Fibroblast of skin of abdomen (primary cell): ENCODE measurements at places on chromosomes 6 and 20.

DNA sequence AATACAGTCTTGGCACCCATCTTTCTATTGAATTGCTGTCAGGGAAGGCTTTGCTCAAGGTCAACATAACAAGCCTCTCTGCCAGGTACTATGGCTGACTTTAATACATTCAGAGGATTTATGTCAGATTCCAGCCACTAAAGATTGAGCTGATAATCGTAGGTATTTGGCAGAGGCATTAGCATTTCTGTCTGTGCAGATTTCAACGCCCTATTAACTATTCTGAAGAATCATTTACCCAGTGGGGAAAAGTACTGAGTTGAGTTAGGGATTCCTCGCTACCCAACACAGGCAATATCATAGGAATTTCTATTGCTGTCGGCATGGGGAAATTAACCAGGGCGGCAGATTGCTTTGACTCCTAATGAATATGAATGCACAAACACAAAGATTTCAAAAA is 233.7 kb upstream of the SPTLC3 start:
- no peak for DNase-seq

DNA sequence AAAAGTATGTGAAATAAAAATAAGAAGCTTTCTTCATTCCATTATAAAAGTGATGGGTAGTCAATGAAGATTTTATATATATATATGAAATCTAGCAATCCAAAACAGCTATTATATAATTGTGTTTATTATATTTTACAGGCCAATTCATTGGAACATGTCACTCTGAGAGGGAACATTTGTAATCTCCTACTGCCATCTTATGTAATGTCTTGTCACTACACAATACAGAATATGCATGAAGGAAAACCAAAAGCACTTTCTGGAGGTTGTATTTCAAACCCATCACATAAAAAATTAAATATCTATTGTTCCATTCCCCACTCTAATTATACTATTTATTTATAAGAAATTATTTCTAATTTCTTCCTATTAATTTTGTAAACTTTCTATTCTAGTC is 31.5 kb upstream of the IRAK1BP1 start:
- DNase-seq, result peak; percentile 10

DNA sequence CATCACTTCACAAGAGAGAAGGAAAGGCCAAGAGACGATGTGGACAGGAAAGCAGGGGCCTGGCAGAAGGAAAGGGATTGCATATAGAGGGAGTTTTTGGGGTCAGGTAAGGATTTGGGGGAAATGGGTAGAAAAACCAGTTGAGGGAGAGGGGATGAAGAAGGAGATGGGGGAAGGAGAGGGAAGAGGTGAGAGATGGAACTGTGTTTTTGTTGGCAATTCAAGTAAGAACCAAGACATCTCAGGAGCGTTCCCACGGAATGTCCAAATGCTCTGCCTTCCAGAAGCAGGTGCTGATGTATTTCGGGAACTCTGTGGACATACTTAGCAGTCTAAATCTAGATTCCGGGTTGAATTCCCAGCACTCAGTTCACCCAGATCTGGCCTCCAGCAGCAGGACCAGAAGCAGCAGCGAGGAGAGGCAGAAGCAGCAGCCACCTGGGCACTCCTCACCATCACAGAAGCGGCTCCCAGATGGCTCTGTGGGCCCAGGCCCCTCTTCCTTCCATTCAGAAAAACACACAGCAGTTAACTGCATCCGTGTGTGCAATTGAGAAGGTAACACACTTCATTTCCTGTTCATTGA is 88.8 kb downstream of the DZANK1 start:
- no peak for DNase-seq

DNA sequence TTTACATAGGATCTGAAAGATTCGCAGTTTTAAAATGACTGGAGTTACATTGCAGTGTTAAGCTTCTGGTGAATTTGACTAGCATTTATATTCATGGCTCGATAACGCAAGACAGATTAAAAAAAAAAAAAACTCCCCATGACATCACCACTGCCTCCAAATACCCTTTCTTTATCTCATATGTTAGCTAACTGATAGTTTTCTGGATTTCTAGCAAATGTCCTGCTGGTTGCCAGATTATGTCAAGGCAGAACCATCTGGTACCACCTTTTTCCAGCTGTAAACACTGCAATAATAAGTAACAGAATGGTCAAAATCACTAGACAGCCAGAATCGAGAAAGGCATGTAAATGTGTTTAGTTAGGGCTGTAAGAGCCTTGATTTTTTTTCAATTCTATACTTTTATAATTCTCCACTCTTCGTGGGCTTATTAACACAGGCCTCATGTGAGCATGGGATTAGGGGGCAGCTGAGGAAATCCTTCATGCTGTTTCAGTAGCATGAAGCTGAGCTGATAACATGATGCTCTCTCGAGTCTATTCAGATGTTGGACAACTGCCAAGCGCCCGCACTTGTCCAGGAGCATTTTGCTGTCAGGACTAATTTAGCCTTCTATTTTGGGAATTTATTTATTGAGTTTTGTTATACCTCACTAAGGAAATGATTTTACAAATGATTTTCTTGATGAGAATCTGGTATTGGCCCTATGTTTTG is 166.0 kb upstream of the SCGN start:
- DNase-seq, result peak; percentile 17

GRCh38 chr6:119066517-119066916 is 11.9 kb downstream of the FAM184A start:
- DNase-seq, result no peak

- DNase-seq, result peak; percentile 66
These were observed 435 bp downstream of the DLK2 start for GRCh38 chr6:43454696-43455530.

- DNase-seq, result no peak
These were observed 249.8 kb upstream of the ID4 start for GRCh38 chr6:19587238-19587942.

DNA sequence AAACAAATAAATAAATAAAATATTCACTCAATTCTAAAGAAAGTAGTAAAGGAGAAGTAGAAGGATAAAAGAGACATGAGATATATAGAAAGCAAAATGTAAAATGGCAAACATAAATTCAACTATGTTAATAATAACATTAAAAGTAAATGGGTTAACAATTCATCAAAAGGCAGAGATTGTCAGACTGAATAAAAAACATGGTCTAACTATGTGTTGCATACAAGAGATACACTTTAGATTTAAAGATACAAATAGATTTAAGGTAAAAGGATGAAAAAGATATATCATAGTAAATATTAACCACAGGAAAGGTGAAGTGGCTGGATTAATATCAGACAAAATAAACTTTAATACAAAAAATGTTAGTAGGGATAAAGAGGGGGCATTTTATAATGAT is 35.8 kb upstream of the PDE10A start:
- DNase-seq, result no peak

GRCh38 chr20:31758521-31758920 is 19.4 kb downstream of the TPX2 start:
- no peak for DNase-seq

DNA sequence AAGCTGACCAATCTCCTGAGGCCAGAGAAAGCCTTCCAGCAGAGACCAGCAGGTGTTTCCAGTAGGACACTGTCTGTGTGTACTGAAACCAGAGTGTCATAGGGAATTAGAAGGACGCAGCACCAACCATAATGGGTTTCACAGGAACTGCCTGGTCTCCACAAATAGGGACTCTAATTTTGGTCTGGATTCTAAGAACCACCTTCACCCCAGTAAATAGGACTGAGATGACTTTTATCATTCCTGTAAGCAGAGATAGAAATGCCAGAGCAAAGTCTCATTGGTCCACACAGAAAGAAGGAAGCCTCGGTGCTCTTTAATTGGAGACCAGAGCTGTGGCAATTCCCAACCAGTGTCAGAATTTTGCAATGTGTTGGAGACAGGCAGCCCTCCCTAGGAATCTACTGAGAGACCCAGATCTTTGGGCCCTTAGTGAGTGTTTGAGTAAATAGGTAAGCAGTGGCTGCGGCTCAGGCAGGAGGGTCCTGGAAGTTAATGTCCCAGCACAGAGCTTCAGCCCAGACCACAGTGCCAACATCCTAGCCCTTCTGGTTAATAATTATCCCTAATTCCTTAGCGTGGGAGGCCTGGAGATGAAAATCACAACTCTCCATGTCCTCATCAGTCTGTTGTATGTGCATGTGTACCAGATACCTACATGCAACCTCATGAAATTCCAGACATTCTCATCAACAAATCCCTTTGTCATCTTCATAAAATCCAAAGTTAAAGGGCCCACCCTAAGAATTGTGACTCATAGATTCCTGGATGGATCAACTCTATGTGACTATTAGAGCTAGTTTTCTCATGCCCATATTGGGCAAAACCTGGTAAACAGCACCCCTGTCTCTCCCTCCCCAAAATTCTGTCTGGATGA is 81.2 kb downstream of the UNC5CL start:
- DNase-seq, result peak; percentile 97

GRCh38 chr6:107731422-107732319 is 92.4 kb downstream of the SCML4 start:
- DNase-seq, result no peak

DNA sequence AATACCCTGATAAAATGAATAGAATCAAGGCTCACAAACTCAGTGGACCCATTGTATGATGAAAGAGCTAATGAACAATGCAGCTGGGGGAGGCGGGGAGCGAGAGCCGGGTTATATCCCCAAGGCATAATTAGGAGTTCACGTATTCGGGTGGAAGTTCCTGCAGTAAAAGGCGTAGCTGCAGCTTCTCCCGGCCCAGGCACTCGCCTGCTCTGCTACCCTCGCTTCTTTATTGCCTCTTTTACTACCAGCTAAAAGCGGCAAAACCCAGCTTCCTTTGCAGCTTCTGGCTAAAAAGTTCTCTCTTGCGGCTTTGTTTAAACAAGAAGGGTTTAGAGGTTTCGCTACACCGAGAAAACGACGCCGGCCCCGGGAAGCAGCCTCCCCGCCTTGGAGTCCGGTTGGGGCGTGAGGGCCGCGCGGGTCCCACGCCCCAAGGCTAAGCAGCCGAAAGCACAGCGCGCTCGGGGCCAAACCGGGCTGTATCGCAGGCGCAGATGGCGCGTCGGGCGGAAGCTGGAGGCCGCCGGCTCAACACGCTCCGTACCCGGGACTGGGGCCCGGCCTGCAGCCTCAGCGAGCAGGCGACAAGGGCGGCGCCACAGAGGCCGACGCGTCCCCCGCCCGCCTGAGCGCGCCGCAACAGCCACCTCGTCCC is 1.6 kb downstream of the ZBTB2 start:
- DNase-seq, result peak; percentile 83

DNA sequence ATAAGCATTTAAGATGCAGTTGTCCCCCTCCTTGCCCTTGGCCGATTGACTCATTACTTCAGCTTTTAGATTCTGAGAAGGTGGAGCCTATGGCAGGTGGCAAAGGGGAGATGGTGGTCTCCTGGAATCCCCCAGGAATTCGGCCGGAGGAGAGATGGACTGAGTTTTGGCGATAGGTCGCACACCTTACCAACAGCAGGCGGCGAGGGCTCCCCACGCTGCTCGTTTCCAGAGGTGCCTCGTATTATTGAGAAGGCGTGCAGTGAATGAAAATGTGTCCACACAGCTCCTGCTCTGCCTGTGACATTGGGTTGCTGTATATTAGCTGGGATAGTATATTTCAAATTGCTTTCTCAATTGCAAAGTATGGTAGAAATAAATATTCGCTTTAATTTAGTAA is 224.5 kb downstream of the ARID1B start:
- no peak for DNase-seq

- peak; percentile 58 for DNase-seq
These were observed 14.3 kb downstream of the B4GALT5 start for GRCh38 chr20:49699200-49699992.

GRCh38 chr20:34904202-34904621 is 27.8 kb downstream of the ACSS2 start:
- no peak for DNase-seq

GRCh38 chr6:14123386-14124111 is 6.0 kb downstream of the CD83 start:
- peak; percentile 37 for DNase-seq

- peak; percentile 7 for DNase-seq
These were observed 87.2 kb downstream of the BMP7 start for GRCh38 chr20:57179265-57179664.

GRCh38 chr6:169786349-169786748 is 34.9 kb downstream of the ERMARD start:
- no peak for DNase-seq

DNA sequence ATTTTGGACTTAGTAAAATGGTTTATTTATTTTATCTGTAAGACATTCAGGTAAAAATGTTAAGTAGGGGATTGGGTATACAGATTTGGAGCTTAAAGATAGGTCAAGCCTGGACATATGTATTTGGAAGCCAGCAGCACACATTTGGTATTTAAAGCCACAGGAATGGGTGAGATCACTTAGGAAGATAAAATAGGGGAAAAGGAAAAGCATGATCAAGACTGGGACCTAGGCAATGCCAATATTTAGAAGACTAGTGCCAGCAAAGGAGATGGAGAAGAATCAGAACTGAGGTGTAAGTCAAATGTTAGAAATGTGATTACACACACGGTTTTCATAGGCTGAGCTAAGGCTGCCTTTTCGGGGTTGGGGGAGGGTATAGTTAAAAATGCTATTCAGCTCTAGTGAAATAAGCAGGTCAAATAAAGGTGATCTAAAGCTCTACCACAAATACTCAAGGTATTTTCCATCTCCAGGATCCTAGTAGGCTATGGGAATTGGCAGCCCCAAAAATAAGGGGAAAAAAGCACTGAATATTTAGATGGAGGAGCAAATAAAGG is 20.6 kb downstream of the SLC2A12 start:
- peak; percentile 49 for DNase-seq

DNA sequence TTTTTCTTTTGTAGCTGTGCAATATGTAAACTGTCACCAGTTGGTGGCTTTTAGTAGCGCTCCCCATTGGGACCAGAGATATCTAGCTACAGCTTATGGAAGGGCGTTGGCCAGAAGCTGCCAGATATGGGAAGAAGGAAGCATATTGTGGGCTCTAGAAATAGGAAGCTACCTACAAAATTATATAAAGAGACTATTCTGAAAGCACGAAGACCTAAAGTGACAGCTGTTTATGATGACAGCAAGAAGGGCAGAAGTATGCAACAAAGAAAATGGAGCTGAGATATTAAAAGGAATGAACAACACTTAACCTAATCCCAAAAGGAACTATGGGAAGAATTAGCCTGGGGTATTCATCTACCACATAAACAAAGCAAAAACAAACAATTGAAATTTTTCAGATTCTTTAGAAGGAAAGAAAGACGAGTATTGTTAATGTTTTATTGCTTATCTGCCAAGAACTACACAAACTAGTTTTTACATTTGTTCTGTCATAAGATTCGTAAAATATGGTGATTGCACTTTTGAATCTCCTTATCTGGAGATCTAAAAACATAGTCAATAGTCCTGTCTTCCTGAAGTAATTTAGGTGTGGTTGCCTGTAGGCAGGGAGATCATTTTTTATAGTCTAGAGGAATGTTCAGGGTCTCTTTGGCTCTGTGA is 81.6 kb downstream of the NCOA7 start:
- DNase-seq, result no peak

GRCh38 chr6:128630213-128630612 is 109.8 kb upstream of the PTPRK start:
- DNase-seq, result no peak

DNA sequence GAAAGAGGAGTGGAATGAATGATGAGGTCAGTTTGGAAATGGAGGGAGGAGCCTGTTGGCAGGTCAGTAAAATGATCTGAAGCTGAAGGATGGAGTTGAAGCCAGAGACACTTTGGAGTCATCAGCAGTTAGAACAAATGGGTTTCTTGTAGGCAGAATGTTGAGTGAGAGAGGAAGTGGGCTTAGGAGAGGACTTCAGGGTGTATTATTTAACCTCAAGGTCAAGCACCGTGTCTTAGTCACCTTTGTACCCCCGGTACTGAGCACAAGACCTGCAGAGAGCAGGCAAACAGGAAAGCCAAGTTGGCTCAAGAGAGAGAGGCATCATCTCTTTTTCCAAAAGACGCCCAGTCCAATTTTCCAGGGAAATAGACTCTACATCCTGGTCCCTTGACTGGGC is 23.3 kb downstream of the C20orf173 start:
- no peak for DNase-seq
